ENCODE measurements at places on chromosomes 12 and 14.

DNA sequence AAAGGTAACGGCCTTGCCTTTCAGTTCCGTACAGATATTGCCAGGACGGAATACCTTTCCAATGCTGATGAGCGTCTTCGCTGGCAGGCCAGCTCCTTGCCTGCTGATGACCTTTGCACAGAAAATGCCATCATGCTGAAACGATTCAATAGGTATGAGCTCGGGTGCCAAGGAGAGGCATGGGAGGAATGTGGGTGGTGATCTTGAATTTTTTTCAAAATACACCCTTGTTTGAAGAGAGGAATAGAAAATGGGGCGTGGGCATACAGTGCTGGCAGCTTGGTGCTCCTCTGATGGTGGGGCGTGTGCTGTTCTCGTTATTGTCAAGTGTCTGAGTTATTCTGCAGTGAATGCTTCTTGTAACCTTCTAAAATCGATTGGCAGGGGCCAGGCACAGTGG, 52.5 kb downstream of the HSP90AA1 start:
- no peak for ATAC-seq

GRCh38 chr14:75101491-75101890, 25.4 kb downstream of the NEK9 start:
- ATAC-seq = no peak

- ATAC-seq = no peak
Observed at GRCh38 chr14:102573591-102574046, 18.8 kb upstream of the RCOR1 start.

- ATAC-seq = no peak
Observed at GRCh38 chr12:79452906-79453305, 237.9 kb downstream of the PAWR start.

- ATAC-seq = no peak
Observed at GRCh38 chr14:72553656-72554055, 340.2 kb downstream of the DPF3 start.

DNA sequence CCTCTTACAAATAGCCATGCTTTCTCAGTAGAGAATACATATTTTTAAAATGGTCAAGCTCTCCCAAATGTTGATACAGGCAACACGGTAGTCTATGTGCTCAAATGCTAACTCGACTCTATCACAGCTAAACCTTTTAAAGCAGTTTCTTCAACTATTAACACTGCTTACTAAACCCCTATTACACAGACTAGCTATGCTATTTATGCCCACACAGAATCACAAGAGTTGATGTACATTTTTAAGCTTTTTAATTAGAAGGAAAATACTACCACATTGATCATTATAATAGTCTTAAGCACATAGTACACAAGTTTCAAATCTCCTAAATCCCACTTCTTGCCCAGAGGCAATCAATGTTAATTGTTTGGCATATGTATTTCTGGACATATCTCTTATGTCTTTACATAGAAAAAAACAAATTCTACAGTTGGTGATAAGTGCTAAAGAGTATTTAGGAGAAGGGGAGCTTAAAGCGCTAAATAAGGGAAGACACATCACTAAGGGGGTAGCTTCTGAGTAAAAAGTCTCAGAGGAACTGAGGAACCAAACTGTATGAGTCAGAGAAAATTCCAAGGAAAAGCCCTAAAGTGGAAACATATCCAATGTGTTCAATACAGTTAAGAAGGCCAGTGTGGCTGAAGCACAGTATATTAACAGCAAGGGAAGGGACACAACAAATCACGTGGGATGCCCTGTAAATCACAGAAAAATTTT, 13.7 kb downstream of the HNRNPC start:
- no peak for ATAC-seq

DNA sequence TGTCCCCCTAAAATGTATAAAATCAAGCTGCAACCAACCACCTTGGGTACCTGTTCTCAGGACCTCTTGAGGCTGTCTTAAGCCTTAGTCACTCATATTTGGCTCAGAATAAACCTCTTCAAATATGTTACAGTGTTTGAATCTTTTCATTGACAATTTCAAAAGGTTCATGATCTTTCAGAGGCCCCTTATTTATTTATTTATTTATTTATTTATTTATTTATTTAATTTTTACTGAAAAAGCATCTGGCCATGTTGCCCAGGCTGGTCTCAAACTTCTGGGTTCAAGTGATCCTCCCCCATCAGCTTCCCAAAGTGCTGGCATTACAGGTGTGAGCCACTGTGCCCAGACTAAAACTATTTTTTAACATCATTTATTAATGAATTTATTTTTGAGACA, 8.2 kb upstream of the NUDT4 start:
- no peak for ATAC-seq

GRCh38 chr12:65232476-65233077, 45.9 kb upstream of the MSRB3 start:
- no peak for ATAC-seq

GRCh38 chr12:21416511-21417121, 20.8 kb upstream of the PYROXD1 start:
- ATAC-seq = no peak

DNA sequence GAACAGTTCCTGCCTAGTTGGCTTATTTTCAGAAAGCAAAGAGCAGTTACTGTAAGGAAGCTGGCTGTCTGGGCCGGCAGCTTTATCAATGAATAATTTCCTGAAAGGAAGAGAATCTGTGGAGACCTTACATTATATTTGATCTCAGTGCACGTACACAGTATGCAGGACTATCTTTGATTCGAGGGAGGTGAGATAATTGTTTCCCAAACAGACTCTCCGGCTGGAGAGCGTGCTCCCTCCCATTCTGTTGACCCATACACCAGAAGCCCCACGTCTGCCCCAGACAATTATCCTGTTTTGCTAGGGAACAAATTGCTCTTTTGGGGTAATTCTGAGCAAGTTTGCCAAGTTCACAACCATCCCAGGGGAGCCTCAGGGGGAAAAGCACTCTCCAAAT, 1115.0 kb downstream of the VRK1 start:
- ATAC-seq = no peak

DNA sequence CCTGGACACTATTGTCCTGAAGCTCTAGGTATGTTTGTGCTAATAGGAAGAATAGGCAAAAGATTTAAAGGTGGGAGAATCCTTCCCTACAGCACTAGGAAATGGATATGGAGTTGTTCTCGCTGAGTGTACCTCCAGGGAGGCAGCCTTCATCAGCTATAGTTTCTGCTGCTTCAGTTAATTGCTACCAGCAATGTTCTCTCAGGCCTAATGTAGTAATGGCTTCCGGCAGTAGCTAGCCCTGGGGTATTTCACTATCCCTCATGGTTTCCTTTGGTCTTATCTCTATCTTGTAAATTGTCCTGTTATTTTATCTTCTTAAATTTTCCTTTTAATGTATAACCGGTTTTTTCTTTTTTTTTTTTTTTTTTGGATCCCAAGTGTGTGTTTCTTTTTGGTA, 9.3 kb upstream of the CLEC12A start:
- ATAC-seq = no peak

DNA sequence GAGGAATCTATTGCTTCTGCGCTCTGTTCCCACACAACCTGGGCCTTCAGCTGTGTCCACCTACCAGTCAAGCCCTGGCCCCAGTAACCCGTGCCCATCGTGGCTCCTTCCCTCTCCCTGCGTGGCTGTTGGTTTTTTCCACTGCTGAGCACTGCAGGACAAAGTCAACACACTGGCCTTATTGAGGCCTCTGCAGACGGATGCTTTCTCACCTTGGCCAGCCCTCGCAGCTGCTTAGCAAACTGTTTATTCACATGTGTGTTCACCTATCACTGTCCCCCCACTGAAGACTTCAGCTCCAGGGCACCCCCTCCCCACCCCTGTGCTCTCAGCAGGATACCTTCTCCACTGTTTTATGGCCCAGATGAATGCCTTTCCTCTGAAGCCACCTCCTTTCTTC, 12.8 kb upstream of the GPX2 start:
- no peak for ATAC-seq

DNA sequence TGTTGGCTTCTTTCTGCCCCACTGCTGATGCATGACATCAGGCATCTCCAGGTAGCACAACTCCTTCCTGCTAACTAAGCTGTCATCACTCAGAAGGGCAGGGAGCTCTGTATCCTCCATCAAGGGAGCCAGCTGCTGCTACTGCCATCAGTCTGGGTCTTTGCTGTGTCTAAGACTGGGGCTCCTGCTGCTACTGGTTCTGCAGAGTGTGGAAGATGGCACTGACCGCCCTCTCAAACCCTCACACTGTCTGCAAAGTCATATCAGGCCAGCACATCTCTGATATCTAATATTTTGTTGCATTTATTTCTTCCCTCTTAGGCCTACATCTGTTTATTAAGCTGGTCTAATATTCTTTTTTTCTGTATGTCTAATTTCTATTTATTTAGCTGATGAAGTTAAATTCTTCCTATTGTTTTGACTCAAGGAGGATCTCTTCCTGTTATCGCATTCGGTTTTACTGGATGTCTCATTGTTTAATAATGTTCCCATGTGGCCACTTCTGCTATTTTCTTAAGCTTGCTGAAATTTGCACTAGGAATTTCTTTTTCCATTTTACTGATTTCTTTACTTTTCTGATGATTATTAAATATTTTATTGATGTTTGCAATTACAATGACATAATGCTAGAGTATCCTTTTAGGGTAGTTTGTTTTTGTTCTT, 7.6 kb upstream of the E2F7 start:
- no peak for ATAC-seq

- ATAC-seq = no peak
Observed at GRCh38 chr12:94173660-94174265, 25.4 kb downstream of the PLXNC1 start.

DNA sequence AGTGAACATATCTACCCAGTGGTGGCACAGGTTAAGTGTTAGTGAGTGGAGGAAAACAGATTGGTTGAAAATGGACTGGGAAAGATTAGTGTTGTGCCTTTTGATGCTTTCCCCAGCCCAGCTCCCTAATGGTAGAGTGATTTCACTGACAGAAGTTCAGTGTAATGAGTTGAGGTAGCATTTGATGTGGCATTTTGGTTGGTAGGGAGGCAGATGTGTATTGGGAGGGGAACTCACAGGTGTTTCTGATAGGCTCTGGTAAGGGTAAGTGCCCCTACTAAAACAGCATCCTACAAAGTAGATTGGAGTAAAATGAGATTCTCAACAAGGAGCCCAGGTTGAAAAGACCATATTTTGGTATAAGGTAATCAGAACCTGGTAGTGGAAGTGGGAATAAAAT, 4.2 kb downstream of the TBK1 start:
- no peak for ATAC-seq

DNA sequence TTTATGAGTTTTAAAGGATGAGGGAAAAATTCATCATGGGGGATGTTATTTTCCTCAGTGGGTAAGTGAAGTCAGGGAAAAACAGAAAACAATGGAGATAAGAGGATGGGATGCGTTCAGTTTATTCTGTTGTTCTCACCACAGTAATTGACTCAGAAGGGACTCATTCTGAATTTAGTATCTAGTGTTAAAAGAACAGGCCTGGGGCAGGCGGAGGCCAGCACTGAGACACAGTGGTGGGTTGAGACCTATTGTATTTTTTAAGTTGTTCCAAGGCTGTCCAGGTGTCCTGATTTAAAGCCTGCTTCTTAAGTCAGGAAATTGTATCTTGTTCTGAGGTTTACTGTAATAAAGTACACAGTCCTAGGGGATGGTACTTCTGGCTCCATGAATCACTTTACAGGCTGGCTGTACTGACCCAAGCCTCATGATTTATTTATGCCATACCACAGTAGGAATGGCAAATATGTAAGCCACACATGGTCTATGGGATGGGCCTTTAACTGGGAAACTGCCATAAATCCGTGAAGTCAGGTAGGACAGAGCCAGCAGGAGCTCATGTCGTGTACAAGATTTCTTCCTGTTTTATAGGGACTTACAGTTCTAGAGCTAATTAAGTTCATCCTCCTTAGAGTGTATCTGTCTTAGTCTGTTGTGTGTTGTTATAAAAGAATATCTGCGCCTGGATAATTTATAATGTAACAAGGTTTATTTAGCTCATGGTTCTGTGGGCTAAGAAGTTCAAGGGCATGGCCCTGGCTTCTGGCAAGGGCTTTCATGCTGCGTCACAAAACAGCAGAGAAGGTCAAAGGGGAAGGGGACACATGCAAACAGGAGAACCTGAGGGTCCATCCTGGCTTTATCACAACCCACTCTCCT, 244.1 kb downstream of the FBXL14 start:
- ATAC-seq = peak; percentile 19

DNA sequence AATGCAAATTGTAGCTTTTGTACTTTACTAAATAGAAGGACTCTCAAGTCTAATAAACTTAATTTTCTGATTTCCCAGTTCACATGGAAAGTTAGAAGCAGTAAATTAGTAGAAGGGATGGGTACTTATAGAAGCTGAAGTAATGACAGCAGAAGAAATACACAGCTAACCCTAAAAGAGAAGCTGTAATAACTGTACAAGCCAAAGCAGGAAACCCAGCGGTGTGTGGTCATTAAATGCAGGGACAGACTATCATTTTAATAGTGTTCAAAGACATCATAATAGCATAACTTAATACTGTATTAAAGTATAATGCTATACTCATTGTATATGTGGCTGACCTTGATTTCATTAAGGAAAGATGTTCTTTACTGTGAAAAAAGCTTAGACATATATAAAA, 74.9 kb downstream of the PCNX1 start:
- ATAC-seq = no peak

GRCh38 chr14:33839193-33840076, 111.4 kb downstream of the EGLN3 start:
- ATAC-seq = peak; percentile 53

GRCh38 chr12:132071040-132071810, 72.9 kb downstream of the DDX51 start:
- no peak for ATAC-seq

DNA sequence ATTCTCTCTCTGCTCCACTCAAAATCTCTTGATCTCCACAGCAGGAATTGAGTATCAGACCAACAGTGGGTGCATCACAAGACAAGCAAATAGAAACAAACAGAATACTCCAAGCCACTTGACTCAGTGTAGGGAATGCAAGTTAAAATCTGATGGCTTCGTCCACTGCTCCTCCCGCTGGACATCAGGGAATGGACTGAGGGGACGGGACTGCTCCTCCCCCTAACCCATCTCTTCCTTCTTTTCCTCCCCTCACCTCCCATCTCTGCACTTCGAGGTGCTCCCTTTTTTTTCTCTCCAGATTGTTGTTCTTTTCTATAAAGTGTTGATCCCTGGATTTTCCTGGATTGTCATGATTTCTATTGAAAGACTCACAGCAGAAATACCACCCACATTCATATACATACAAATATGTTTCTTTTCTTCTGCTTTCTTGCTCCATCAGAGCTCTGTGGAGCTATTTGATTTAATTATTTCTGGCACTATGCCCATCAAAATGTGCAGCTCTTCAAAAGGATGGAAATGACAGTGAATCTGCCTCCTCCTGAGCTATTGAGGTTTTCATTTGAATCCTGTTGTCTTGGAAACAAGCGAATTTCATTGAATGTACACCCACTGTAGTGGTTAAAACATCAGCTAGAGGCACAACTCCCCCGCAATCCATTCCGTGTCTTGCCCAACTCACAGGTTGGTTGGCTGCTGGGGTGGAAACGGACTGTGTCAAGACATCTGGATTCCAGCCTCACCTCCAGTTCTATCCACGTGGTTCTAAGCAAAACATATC, 199.7 kb downstream of the SPTSSA start:
- ATAC-seq = no peak

GRCh38 chr12:132907216-132907615, 19.8 kb upstream of the CHFR start:
- no peak for ATAC-seq

- ATAC-seq = peak; percentile 69
Observed at GRCh38 chr14:70641548-70642302, at the start of gene TTC9. Gene TTC9 (plus strand): TSS chr14:70641916. CDS start chr14:70642130, 214 bp downstream.

All from gastroesophageal sphincter (tissue), 4 donors.